ENCODE measurements at places on chromosomes 1 and 21.

DNA sequence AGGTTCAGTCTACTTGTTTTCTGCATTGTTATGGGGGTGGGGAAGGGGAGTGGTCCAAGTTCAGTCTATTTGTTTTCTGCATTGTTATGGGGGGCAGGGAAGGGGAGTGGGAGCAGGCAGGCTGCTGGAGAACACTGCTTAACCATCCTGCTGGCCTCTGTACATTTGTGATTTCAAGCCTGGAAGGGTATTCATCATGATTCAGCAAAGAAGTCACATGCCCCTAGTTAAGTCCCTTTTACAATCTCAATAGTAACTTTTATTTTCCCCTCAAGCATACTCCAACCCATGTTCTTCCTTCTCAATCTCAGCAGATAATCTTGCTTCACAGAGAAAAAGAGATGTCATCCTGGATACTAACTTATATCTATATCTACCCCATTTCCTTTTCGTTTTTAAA, 7.9 kb downstream of the LYST start:
- DNase-seq = no peak

DNA sequence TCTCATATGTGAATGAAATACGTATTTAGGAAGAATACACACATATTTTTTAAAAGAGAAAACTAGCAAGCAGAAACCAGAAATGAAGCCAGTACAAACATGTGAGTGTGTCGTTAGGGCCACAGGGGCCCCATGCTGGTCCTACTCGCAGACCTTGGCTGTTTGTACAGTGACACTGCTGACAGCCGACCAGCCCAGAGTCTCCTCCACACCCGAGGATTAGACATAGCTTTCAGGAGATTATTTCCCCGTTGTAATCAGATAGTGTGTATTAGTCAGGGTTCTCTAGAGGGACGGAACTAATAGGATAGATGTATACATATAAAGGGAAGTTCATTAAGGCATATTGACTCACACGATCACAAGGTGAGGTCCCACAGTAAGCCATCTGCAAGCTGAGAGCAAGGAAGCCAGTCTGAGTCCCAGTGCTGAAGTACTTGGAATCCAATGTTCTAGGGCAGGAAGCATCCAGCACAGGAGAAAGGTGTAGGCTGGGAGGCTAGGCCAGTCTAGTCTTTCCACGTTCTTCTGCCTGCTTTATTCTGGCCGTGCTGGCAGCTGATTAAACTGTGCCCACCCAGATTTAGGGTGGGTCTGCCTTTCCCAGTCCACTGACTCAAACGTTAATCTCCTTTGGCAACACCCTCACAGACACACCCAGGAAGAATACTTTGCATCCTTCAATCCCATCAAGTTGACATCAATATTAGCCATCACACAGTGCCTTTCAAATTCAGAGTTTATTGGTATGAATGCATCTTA, 51.2 kb downstream of the DIP2A start:
- no peak for DNase-seq

DNA sequence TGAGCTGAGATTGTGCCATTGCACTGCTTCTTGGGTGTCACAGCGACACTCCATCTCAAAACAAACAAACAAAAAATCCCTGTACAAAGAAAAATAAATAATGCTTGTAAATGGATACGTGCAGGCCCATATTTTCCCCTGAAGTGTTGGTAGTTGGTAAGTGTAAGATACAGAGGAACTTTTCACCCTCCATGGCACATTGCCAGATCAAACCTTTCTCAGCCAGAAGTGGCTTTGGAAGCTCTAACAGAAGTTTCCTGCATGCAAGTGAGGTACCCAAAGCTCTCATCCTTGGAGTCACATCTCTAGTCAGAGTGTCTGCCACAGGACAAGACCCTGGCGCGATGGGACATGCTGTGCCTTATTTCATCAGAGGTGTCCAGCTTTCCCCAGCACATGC, 7.3 kb downstream of the NDUFV3 start:
- no peak for DNase-seq

DNA sequence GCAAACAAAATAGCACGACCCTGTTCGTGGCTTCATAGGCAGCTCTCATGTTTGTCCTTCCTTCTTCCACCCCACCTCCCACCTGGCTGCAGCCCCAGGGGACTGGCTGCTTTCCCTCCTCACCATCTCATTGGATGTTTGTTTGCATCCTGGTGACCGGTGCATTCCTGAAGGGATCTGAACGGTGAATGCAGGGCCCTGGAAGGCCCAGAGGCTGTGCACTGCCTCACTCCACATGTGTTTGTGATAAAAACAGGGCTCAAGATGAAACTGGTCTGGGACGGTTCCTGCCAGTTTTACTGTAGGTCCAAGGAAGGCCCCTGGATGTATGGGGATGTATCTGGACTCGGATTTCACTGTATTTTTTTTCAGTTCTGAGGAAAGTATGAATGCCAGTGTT, 42.8 kb downstream of the CNN3 start:
- DNase-seq = no peak

DNA sequence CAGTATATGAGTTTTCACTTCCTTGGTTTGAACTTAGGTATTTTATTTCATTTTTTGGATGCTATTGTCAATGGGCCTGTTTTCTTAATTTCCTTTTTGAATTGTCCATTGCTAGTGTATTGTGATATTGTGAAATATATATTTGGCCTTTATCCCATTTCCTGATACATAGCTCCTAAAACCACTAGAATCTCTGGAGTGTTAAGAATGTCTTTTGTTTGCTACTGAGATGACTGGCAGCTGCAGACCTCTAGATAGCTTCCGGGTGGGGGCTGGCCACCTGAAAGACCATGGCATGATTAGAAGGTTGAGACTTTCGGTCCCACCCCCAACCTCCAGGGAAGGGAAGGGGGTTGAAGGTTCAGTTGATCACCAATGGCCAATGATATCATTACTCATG, 245.4 kb downstream of the KCNJ6 start:
- DNase-seq = no peak

DNA sequence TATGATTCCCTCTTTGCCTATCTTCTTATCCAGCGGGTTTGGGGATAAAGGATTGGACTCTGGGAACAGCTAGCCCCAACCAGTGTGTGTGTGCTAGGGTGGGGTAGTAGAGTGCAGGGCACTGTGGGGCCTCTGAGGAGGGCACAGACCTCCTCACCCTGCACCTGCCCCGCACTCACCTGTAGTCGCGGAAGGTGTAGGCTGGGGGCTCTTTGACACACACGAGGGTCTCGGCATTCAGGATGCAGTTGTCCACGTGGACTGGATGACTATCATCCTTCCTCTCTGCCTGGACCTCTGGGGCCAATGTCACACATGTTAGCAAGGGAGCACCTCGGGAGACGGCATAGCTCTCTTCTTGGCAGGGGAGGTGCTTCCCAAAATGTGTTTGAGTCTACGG, 8.0 kb upstream of the CLDN19 start:
- no peak for DNase-seq

- no peak for DNase-seq
These were observed 13.6 kb downstream of the FHAD1 start for GRCh38 chr1:15260418-15261154.

DNA sequence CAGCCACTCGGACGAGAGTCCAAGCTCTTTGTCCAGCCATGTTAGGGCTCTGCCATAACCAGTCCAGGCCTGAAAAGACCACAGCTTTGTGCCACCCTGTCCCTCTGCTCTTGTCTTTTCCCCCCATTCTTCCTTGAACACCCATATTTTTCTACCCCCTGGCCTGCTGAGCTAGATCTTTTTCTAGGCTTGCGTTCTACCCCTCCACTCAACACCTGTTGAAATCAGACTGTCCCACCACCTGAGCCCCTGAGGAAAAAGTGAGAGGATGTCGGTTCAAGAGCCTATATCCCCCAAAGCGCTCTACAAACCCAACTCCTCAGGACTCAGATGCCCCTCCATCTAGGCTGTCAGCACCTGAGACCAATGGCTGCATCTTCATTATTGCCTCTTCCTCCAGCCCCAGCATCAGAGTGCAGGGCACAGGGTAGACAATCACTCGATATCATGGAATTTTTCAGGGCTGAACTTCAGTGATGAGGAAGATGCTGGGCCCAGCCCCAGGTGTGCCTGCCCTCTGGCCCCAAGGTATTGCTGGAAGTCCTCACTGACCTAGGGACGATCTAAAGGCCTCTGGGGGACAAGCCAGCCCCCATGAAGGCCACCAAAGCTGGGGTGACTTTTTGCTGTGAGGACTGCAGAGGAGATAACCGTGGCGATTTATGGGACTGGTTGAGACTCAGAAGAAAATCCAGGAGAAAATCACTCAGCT, 75.3 kb downstream of the CD247 start:
- DNase-seq = no peak

GRCh38 chr1:95832370-95832769, 598.4 kb downstream of the RWDD3 start:
- no peak for DNase-seq

GRCh38 chr1:195866781-195867222, 741.4 kb downstream of the KCNT2 start:
- DNase-seq = no peak

DNA sequence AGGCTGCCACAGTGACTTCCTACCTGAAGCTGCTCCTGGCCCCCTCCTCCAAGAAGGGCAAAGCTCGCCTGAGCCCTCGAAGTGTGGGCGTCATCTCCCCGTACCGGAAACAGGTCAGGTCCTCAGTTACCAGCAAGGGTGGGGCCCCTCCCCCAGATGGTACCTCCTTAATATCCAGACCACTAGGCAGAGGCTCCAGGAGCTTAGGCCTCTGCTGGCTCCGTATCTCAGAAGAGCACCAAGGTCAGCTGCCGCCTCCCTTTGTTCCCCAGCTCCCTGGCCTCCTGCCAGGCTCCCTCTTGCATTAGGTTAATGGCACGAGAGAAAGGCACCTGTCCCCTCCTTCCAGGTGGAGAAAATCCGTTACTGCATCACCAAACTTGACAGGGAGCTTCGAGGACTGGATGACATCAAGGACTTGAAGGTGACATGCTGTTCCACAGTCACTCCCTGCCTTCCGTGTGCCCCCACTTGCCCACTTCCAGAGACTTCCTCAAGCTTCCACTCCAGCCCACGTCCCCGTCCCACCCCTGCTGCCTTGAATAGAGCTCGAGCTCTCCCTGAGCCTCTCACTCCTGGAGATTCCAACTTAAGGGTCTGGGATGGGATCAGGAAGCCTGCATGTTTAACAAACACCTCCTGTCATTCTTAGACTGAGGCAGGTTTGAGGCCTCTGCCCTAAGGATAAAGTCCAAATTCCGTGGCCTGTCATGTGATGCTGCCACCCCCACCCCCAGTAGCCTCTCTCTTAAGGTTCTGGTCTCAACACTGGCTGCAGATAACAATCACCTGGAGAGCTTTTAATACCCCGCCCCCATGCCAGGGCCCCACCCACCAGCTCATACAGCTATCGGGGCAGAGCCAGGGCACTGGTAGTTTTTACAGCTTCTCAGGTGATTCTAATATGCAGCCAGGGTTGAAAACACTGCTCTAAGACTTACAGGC, 8.3 kb downstream of the RHOC start:
- DNase-seq = no peak

GRCh38 chr1:183025782-183026774, 2.9 kb downstream of the LAMC1 start:
- no peak for DNase-seq

GRCh38 chr1:22259551-22260282, 116.8 kb upstream of the WNT4 start:
- DNase-seq = no peak

DNA sequence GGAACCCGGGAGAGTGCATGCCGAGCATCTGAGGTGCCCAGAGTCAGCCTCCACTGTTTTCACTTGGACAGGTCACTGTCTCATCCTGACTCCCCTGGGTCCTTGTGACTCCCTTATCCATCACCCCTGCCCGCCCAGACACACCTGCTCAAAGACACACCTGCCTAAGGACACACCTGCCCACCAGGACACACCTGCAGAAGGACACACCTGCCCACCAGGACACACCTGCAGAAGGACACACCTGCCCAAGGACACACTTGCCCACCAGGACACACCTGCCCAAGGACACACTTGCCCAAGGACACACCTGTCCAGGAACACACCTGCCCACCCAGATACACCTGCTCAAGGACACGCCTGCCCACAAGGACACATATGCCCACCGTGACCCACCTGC, 70.8 kb upstream of the ARHGEF16 start:
- DNase-seq = no peak

- no peak for DNase-seq
These were observed 66.1 kb upstream of the CNN3 start for GRCh38 chr1:94992863-94993563.

- no peak for DNase-seq
These were observed 1.6 kb downstream of the DENND2D start for GRCh38 chr1:111198836-111199235.

DNA sequence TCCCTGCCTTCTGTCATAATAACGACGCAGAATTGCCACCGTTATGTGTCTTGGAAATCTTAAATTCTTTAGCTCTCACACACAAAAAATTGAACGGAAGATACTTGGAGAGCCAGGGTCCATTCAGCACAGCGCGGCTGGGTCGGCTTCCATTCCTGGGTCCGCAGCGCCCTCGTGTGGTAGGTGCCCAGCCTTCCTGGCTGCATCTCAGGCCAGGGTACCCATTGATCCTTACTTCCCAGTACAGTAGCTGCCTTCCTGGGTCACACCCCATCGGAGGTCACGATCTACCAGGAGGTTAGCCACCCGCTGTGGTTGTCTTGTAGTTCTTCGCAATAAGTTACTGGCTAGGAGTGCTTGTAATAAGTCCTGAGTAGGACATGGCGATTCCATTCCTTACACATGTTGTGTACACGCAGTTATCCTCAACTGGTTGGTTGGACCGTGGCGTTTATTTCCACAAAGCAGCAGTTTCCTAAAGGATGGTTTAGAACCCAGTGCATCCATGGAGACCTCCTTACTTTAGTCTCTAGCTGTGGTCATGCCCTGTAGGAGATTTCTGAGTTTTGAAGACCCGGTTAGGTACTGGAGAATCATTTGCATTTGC, 9.9 kb upstream of the MTARC1 start:
- DNase-seq = peak; percentile 10

GRCh38 chr1:234769986-234770795, 160.2 kb upstream of the IRF2BP2 start:
- DNase-seq = no peak

- DNase-seq = no peak
These were observed 88.0 kb upstream of the ZNF648 start for GRCh38 chr1:182149411-182149965.

DNA sequence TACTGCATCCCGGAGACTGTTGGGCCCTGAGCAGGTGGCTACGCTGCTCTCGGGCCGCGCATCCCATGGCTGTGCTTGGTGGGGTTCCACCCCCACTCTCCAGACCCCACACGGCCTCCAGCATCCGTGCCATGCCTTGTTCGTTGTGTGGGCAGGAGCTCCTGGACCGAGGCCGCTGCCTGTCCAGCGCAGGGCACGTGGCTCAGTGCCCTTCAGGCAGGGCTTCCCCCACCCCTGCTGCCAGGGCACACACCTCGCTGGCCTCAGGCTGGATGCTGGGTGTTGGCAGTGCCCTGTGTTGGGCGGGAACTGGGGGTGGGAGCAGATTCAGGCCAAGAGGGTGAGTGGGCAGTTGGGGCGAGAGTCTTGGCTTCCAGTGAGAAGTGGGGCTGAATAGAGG, 9.9 kb downstream of the PRKCZ start:
- DNase-seq = no peak

GRCh38 chr1:170732252-170732588, 68.3 kb downstream of the PRRX1 start:
- DNase-seq = no peak

GRCh38 chr1:89945852-89946476, 48.9 kb upstream of the ZNF326 start:
- no peak for DNase-seq

All from stimulated activated CD8-positive, alpha-beta memory T cell treated with anti-CD3 and anti-CD28 coated beads, Interleukin-7, amount 100 ng/mL, for 4 hours (primary cell).